MCF 10A (cell line): ENCODE measurements at places on chromosomes 7 and 10. TPM values are rescaled to one million over a fixed set of nuclear protein-coding genes. Genes with fewer than 3 reads are reported as not detected.

The UMAD1 gene
- 7.1 and 11.1 TPM in 2 replicates for total RNA-seq

The SFTPD gene
- 0.23 TPM in 1 of 2 replicates, not detected in the other for total RNA-seq

The LRMDA gene
- not detected in 2 replicates for total RNA-seq

The MRPS17 gene
- total RNA-seq = 31.0 and 36.9 TPM in 2 replicates

The CCL24 gene
- total RNA-seq = not detected in 2 replicates

The TLX1 gene
- total RNA-seq = not detected in 2 replicates

The ASZ1 gene
- total RNA-seq = not detected in 2 replicates
